ENCODE measurements at places on chromosomes 16 and 17.

DNA sequence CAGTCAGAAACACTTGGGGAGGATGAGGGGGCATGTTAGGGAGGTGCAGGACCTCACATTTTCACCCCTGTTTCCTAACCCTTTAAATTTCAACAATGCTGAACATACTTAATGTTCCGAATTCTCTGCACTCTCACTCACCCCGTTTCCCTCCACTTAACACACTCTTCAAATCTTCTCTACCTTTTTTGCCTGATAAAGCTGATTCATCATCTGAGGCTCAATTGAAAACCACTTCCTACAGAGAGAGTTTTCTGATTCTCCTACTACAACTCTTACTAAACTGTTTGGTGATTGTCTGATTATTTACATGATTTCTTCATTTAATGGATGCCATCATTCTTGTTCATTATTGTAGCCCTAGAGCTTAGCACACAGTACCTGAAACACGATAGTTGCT is 42.4 kb downstream of the PCTP start:
- no peak for DNase-seq

GRCh38 chr17:59190806-59191205 is 19.0 kb upstream of the SMG8 start:
- no peak for DNase-seq

- DNase-seq = no peak
Measured at GRCh38 chr17:77458202-77459017, 317.6 kb downstream of the SEC14L1 start.

DNA sequence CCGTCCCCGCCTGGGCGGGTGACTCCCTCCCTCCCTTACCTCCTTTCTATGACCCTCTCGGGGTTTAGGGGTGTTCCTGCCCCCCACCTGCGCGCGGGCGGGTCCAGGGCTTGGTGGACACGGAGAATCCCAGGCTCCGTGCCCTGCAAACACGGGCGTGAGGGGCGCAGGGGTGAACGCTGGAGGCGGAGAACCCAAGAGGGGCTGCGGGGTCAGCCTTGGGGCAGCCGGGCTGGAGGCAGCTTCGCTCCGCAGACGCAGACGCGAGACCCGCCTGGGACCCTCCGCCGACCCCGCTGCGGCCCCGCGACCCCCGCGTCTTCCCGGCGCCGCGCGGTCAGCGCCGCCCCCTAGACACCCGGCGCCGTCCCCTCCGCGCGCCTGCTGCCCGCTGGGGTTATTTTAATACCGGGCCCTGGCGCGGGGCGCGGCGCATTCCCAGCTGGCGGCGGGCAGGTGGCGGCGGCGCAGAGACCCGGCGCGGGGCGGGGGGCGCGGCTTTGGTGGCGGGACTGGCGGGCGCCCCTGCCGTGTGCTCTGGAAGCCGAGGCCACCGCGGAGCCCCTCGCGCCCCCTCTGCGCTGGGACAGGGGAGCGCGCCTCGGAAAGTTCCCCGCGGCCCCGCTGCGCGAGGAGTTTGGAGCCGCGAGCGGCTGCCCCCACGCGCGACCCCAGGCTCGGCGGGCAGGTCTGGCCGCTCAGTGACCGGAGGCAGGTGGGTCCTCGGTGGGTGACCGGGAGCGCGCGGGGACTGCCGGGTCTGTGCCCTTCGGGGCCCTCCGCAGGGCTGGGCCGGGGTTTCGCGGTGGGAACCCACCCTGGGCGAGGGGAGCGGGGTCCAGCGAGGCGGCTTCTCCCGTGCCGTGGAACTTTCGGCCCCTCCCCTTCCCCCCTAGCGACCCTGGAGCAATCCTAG is at the start of gene UTS2R:
UTS2R (plus strand) TSS at position 433 of the 916 bp plus-strand sequence. CDS start 2,560 bp downstream, outside the sequence.
- DNase-seq = no peak

DNA sequence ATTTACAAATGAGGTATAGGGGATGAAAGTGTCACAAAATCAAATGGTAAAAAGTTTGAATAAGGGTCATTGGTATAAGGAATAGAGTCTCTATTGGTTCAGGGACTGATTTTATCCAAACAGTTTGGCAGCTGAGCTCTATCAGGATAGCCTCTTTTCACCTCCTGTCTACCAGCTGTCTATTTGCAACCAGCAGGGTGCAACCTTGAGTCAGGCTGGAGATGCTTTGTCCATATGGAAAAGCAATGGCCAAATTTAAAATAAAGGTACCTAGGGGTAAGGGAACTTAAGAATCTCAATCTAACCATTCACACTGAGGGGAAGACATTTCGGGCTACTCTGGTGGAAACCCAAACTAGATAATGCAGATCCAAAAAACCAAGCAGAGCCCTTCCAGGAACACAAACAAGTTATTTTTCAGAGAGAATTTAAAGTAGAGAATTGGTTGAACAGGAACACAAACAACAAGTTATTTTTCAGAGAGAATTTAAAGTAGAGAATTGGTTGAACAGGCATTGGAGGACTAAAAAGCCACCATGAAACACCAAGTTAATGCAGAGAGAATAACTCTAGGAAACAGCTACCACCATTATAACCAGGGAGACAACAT is 12.6 kb upstream of the CA10 start:
- no peak for DNase-seq

GRCh38 chr17:5467416-5467815 is 1.4 kb downstream of the DHX33 start:
- peak; percentile 19 for DNase-seq

DNA sequence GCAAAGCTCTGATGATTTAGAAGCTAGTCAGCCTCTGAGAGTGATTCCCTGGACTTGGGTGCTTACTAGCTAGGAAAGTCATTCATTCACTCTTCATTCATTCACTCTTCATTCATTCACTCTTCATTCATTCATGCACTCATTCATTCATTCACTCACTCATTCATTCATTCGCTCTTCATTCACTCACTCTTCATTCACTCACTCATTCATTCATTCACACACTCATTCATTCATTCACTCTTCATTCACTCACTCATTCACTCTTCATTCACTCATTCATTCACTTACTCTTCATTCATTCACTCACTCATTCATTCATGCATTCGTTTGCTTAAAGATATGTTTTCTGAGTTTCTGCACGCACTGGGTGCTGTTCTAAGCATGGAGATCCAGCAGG is 292.7 kb upstream of the TNRC6C start:
- DNase-seq = no peak

DNA sequence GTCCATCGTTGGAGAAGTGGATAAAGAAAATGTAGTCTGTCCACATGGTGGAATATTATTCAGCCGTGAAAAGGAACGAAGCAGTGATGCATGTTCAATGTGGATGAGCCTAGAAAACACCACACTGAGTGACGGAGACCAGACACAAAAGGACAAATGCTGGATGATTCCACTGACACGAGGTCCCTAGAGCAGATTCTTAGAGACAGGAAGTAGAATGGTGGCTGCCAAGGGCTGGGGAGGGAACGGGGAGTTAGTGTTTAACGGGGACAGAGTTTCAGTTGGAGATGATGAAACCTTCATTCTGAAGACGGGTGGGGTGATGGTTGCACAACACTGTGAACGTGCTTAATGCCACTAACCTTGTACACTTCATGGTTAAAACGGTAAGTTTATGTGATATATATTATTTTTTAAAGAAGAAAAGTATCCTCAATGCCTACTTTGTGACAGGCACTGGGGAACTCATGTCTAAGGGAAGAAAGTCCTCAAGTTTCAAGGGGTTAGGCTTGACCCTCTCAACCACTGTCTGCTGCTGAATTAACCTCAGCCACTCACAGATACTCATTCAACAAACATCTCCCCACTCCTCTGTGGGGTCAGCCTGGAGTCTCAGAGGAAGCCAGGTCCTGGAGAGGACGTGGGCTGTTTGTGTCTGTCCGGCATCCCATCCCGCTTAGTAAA is 17.6 kb downstream of the C16orf74 start:
- no peak for DNase-seq
